8988T (cell line): ENCODE measurements at places on chromosomes 3 and 15.
A peak's percentile ranks its signal among the peaks of the same experiment; 100 is the strongest.

- DNase-seq, result no peak
These were observed 53.7 kb upstream of the XCR1 start for GRCh38 chr3:46080969-46081345.

DNA sequence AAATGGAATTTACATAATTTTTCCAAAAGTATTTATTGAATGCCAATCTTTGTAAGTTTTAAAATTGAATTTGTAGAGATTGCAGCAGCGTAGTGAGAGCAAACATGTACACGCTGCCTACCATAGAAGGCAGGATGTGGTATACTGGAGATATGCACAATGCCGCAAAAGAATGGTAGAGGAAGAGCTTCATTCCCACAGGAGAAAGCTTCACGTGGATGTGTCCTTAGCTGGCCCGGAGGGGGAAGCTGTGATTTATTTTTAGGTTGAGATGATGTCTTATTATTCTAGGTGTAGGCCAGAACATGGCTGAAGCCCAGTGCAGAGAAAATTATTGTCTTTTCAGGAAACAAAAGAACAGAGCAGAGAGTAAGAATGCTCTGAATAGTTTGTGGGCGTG is 743.3 kb upstream of the BCHE start:
- no peak for DNase-seq

DNA sequence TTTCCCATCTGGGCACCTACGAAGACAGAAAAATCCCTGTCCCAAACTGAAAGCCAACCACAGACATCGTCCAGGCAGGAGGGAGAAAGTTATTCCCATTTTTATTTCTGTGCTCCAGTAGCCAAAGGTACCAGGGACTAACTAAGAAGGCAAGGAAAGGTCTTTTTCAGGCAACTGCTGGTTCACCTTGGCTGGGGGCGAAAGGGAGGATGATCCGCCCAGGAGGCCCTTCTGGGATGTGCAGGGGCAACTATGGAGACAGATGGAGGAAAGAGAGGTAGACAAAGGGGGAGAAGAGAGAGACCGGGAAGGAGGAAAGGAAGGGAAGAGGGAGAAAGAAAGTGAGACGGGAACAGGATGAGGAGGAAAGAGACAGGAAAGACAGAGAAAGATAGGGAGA is 13.3 kb downstream of the WNT5A start:
- no peak for DNase-seq

DNA sequence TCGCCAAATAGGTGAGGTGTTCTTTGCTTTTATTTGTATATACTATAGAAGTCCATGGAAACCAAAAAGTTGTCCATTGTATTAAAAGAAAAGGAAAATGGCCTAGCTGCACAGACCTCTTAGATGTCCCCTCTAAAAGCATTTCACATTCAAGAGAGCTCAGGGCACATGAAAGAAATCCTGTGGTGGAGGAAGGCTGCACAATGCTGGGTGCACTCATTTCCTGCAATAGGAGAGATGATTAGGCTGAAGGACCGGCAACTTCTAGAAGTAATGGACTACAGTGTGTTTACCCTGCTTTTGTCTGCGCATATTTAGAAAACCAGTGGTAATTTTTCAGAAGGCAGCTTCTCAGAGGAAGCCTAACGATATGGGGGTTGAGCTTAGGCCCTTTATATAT is 25.4 kb downstream of the PPM1L start:
- DNase-seq, result no peak

GRCh38 chr3:130901463-130902204 is 7.8 kb downstream of the ATP2C1 start:
- no peak for DNase-seq

- DNase-seq, result no peak
These were observed 21.1 kb upstream of the SATB1 start for GRCh38 chr3:18446149-18446825.

DNA sequence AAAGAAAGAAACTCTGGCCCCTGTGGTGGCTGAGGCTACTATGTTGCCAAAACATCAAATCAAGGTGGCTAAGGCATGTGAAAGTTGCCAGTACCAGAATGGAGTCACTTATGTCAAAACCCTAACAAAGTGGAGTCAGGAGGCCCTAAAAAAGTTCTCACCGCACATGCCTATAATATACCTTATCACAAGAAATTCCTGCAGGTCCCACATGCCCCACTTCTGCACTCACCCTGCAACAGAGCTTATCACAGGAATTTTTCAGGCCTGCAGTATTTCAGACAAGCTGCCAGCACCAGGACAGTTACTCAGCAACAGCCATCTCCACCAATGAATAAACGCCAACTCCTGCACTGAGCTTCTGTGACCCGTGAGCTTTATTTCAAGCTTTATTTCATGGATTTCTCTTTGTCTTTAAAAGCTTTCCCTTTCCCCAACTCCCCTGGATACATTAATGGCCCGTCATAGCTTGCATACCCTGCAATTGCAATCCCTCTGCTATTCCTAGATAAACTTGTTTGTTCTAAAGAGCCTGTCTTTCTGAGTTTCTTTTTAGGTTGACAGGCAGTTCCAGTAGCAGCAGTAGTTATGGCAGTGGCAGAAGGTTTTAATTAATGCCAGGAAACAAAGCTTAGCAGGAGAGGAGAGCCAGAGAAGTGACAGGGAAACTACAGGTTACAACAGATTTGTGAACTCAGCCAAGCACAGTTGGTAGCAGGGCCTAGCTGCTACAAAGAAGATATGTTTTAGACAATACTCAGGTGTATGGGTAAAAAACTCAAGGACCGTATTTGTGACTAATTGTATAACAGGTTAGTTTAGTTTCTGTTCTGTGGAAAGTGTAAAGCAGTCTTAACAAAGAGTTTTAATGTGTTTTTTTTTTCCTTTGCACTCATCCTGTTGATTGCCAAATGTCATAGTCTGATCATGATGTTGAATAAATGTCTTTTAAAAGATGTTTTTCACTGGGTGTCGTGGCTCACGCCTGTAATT is 15.9 kb upstream of the TMEM42 start:
- DNase-seq, result no peak

- no peak for DNase-seq
These were observed 477.7 kb upstream of the ZNF385D start for GRCh38 chr3:22228705-22229104.

DNA sequence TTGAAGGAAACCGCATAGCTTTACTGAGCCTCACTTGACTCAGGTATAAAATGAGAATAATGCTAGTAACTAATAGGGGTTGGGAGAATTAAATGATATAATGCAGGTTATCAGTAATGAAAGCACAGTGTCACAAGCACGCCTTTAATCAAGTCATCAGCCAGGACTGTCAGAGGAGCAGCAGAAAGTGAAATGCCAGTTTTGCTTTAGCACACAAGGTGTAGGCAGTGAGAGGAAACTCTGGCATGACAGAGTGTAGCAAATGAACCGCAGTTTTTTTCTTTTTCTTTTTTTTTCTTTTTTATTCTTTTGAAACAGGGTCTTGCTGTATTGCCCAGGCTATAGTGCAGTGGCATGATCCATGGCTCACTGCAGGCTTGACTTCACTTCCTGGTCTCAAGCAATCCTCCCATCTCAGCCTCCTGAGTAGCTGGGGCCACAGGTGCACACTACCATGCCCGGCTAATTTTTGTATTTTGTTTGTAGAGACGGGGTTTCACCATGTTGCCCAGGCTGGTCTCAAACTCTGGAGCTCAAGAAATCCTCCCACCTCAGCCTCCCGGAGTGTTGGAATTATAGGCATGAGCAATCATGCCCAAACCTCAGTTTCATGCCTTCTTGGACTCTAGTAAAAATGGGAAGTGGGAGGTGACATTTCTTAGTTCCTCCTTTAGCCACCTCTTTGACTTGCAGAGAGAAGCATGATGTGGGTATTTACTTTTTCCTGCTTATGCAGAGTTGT is 9.7 kb upstream of the SCAANT1 start:
- DNase-seq, result no peak

DNA sequence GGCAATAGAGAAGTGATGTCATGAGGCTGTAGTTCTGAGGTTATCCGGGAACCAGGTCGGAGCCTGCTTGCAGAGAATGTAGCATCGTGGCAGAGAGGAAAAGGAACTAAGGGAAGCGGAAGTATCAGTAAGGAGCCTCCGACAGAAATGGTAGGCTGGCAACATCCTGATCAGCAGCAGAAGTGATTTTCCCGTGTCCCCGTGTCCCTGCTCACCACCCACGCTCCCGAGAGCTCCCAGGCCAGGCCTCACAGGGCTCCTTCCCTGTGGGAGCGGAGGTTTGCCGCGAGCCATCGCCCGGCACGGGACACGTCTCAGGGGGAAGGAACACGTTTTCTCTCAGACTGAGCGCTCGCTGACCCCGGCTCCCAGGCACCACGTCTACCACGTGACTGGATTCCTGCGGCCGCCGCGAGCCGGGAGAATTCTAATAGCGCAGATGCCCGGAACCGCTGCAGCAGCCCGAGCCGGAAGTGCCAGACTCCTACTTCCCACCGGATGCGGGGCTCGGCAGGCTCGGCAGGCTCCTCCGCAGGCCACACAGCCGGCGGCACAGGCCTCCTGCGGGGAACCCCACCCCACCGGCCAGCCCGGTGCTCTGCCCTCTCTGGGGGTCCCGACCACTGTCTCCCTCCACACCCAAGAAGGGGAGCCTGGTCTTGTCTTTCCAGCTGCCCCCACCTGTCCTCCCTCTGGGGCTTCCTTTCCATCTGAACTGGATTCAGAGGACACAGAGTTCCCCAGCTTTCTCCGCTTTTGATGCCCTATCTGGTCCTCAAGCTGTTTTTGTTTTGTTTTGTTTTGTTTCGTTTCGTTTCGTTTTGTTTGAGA is 99.3 kb downstream of the BDH1 start:
- peak; percentile 81 for DNase-seq

GRCh38 chr3:46960081-46960701 is 16.4 kb downstream of the CCDC12 start:
- no peak for DNase-seq

DNA sequence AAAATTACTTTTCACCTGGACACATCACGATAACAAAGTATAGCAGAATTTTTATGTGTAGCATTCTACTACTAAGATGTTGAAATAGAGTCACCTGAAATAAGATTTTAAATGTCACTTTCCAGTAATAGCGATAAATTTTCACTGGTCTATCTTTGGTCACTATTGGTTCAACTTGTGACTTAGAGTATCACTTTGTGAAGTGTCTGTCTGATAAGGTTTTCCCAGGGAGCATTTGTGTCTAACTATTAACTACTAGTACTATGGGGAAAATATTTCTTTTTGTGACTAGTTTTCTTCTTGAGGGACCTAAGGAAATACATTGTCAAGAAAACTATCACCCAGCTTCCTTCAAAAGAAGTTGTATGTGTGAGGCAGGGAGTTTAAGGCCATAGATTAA is 11.0 kb downstream of the TRPC1 start:
- DNase-seq, result no peak

GRCh38 chr3:32203854-32204253 is 34.6 kb upstream of the CMTM8 start:
- DNase-seq, result no peak

DNA sequence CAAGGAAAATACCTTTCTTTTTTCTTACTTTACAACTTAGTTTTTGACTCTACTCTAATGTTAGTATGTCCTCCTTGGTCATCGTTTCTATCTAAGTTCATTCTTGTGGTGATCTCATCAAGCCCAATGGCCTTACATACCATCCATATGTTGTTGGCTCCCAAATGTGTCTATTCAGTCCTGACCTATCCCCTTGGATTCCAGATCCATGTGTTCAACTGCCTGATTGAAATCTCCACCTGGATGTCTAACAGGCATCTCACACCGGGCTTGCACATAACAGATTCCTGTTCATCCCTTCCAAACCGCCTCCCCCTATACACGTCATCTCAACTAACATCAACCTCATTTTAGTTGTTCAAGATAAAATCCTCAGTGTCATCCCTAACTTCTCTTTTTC is 382.6 kb downstream of the SOX2 start:
- no peak for DNase-seq

DNA sequence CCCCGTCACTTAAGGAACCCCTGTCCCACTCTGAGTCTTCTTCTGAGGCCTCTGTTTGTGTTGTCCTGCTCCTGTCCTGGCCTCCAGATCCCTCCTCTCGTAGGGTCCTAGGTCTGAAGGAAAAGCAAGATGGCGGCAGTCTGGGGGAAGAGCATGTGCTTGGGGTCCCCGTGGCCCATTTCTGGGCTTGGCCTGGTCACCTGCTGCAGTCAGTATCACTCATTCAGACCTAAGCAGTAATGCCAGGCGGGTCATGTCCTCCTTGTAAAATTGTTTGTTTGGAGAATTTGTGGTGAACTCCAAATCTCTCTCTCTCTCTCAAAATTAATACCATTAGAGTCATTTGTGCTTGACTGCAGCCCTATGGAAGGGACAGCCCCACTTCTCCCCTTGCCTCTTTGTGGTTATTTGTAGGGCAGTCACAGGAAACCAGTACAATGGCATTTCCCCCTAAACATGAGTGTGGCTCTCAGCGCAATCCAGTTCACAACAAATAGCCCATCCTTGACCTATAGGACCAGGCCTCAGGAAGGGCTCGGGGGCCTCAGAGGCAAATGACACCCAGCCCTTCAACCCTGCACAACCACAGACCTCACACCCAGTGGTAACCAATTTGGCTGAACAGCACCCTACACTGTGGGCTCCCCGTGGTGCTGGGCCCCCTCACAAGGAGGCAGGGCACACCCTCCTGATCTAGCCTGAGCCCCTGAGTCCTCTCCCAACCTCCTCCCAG is 173.5 kb downstream of the OR4M2 start:
- DNase-seq, result no peak

DNA sequence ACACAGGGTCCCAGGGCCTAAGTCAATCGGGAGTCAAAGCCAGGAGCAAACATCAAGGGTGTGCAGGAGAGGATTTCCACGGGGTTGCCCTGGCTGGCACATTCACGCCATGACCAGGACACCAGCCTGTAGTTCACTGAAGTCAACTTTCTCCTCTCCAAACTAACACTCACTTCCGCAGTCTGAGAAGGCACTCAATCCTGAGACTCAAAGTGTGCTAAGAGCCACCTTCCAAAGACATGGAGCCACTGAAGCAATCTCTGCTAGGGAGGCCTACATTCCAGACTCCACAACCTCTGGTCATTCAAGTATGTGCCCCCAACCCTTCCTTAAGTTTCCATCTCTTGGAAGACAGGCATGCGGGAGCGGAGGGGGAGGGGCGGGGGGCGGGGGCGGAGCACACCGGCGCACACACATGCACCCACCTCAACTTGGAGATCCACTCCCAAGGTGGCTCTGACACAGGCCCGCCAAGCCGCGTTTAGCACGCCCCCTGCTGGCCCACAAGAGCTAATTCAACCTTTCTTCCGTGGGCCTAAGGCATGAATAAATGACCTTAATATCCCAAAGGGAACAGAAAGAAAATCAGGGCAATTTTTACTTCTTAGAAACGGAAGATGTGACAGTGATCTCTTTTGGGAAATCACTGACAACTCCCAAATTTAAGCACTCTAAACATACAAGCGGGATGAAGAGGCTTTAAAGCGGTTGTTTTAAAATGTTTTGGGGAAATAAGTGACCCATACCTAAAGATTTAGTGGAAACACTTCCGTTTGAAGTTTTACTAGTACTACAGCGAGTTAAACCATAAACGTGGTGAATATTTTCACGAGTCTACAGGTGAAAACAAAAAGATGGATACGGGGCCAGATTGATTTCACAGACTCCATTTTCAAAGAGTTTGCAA is 162.5 kb upstream of the CHRNA7 start:
- DNase-seq, result peak; percentile 17

GRCh38 chr15:96324940-96325540 is 5.5 kb upstream of the NR2F2 start:
- no peak for DNase-seq
